ENCODE measurements at places on chromosomes 3 and 15.

DNA sequence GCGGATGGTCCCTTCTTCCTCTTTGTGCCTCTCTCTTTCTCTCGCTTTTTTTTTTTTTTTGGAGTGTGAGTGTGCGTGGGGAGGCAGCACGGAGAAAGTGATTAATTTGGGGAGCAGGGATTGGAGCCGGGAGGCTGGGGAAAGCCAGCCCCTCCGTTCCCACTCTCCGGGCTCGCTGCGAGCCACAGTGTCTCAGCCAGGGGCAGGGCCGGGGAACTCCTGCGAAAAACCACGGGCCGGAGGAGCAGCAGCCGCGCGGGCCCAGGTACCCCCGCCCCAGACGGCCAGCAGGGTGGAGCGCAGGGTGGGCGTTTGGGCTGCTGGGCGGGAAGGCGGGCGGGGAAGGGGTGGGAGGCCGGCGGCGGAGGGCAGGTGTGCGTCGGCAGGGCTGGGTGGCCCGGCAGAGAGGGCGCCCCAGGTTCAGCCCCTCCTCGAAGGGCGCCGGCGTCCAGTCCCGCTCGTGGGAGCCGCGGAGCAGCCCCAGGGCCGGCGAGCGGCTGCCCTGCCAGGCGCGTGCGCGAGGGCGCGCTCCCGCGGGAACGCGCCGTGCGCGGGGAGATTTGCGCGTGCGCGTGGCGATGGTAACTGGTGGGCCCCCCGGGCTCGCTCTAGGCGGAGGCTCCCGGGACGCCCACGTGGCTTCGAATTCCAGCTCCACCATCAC, 1.4 kb downstream of the CHL1 start:
- DNase-seq: no peak

GRCh38 chr3:52349131-52349530, 33.0 kb downstream of the DNAH1 start:
- no peak for DNase-seq

DNA sequence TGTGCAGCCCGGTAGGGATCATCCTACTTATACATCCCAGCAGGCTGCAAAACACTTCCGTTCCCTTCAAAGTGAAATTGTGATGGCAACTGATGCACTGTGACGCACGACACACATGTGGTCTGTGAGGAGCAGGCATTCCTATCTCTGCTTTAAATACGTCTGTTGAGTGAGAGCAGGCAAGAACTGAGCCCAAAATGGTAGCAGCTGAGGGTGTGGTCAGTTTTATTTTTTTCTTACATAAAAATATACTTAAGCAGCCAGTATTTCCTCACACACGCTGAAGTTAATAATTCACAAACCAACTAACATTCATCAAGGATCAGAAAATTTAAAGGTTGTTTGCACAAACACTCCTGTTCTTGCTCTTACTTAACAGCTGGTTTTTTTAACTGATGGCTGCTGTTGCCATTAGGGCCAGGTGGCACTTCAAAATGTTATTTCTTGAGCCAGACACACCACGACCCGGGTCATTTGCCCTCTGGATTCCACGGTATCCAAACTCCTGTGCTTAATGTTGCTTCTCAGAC, 23.9 kb downstream of the LRIG1 start:
- no peak for DNase-seq

DNA sequence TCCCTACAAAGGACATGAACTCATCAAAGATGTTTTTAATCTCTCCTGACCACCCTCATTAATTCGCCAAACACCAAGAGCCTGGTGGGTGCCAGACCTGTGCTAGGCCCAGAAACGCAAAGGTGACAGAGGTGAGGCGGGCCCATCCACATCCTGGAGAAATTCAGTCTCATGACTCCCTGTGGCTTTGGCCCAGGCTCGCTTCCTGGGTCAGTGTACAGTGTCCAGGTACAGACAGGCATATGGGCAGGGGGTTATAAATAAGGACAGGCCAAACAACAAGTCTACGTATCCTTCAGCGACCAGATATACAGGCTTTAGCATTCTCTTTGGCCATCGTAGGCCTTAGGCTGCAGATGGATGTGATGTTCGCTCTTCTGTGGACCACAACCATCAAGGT, 945 bp upstream of the PLA2G4F start:
- no peak for DNase-seq

- DNase-seq: no peak
These were observed 26.0 kb upstream of the CYP11A1 start for GRCh38 chr15:74393423-74393822.

GRCh38 chr15:40002295-40002694, 36.7 kb downstream of the SRP14 start:
- no peak for DNase-seq

DNA sequence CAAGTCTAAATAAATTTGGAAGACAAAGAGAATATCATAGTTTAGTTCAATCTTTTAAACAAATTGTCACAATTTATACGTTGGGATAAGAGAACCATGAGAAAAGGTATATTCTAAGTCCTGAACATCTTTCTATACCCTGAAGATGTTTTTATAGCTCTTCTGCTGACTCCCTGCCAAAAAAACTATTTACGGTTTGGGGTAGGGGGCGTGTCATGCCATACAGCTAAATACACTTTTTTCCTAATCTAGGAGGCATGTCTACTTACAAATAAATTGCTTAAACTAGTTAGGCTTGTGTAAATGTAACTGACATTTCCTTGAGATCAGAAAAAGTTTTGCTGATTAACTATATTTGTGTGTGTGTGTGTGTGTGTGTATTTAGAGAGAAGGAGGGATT, 163.3 kb downstream of the PGPEP1L start:
- no peak for DNase-seq

DNA sequence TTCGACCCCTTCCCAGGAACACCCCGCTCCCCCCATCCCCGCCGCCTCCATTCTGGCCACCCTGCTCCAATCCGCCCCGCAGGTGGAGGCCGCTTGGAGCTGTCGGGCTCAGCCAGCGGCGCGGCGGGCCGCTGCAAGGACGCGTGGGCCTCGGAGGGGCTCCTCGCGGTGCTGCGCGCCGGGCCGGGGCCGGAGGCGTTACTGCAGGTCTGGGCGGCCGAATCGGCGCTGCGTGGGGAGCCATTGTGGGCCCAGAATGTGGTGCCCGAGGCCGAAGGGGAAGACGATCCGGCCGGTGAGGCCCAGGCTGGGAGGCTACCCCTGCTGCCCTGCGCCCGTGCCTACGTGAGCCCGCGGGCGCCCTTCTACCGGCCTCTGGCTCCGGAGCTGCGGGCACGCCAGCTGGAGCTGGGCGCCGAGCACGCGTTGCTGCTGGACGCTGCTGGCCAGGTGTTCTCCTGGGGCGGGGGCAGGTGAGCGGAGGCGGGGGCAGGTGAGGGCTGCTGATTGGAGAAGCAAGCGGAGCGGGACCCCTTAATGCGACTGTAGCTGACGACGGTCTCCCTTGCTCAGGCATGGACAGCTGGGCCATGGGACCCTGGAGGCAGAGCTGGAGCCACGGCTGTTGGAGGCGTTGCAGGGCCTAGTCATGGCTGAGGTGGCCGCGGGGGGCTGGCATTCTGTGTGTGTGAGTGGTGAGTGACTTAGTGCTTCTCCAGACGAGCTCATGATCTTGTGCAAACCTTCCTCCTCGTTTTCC, 2.5 kb downstream of the RCCD1 start:
- no peak for DNase-seq

DNA sequence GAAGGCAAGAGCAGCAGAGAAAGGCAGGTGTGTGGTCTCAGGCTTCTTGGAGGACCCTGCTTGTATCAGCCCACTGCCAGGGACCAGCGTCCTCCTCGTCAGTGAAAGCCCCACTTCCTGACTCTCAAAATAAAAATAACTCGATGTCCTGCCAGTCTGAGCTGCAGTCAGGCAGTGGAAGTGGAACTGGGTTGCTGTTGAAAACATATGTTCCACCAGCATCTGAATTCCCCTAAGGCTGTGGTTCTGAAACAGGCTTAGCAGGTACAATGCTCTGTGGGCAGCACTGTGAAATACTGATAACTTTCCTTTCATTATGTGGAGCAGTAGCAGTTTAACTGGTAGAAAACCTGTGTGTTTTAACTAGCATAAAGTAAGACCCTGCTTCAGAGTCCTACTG, 121.6 kb upstream of the EIF1B start:
- no peak for DNase-seq

DNA sequence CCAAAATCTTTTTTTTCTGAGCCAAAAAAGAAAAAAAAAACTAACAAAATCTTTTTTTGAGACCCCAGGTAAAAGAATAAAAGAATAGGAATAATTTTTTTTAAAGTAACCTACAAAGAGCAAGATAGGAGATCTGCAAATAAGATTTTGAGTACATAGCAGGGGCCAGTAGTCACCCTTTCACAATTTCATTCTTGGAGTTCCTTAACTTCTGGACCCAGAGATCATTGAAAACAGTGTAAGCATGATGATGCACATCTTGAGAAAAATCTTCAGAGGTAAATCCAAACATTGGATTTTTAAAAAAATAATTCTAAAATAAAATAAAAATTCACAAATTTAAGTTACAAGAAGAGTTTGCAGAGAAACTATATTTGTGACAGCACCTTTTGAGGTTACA, 18.8 kb downstream of the TFRC start:
- DNase-seq: no peak

All from brain pericyte (primary cell).